ENCODE measurements at places on chromosomes 4 and X. TPM values are rescaled to one million over a fixed set of nuclear protein-coding genes. Genes with fewer than 3 reads are reported as not detected.

DNA sequence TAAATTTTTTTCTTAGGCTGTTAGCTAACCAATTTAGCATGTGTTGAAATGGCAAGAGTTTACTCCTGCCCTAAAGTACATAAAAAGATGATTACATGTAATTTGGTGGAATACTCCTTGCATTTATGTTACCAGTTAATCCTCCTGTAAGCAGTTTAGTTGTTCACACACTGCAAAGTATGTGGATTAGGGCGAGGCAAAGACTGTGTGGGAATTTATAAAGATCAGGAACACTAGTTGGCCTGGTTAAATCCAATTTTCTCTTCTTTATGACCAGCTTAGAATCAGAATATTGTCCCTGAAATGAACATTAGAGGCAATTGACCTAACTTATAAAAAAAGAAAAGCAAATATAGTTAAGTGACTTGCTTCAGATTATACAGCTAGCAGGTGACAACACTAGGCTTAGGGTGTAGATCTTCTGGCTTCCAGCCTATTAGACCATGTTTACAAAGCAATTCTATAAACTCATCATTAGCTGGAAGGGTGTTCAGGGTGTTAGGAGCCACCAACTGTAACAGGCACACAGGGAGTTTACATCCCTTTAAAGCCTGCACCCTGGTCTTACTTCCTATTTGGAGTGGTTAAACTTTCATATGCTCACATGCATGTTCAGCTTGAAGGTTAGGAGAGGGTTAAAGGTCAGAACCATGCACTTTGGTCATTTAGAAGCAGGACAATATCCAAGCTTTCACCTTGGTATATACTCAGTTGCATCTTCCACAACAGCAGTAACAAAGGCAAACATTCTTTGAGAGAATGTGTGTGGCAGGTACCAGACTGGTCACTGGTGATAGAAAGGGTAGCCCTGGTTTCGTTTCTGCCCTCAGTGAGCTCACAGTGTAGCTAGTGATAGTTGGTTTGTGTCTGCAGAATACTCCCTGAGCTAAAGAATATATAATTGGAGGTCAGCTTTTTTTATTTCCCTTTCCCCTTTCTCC lies 72.6 kb downstream of the GC start:
- DNase-seq, result no peak

GRCh38 chrX:110258552-110258951 lies 59.3 kb downstream of the AMMECR1 start:
- no peak for DNase-seq

The FAAH2 gene
- not detected for total RNA-seq

DNA sequence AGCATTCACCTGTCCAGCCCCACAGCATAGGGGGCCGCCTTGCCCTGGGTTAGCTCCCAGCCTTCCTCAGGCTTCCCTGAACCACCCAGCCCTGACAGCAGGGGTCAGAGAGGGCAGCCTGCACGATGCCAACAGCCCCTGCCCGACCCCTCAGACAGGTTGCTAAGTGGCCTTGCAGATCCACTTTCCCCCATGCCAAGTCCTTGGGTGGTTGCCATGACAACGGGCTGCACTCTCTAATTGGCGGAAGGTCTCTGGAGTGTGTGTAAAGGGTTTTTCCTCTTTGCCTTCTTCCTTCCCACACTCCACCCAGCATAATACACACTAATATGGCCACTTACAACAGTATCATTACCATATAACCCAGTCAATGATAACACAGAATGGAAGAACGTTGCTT lies 99.6 kb upstream of the AFAP1 start:
- no peak for DNase-seq

- no peak for DNase-seq
These were observed 545.3 kb upstream of the FAT1 start for GRCh38 chr4:187268940-187269339.

GRCh38 chr4:81527709-81528108 lies 56.0 kb upstream of the RASGEF1B start:
- DNase-seq, result no peak

The UGT2A1 gene
- not detected for total RNA-seq

DNA sequence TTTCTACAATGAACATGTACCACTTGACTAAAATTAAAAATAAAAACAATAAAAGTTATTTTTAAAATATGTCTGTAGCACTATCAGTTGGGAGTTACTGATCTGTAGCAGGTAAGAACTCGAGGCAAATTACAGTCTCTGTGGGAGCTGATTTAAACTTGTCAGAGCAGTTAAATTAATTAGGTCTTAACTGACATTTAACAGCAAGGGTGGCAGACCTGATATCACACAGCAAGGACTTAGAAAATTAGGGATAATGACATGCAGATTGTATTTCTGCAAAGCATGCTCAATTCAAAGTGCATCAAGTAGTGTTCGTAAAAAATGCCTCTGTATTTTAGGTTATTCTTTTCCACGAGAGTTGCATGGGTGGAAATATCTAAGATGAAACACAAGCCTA lies 208.9 kb downstream of the SPATA18 start:
- DNase-seq, result no peak

The L1CAM gene
- total RNA-seq, result 30.2 TPM

The GPRIN3 gene
- 1.8 TPM for total RNA-seq

GRCh38 chr4:11293866-11294265 lies 134.8 kb downstream of the HS3ST1 start:
- no peak for DNase-seq

- DNase-seq, result no peak
These were observed 176.4 kb downstream of the BMPR1B start for GRCh38 chr4:94934201-94934600.

The KCNIP4 gene
- total RNA-seq, result 9.1 TPM

DNA sequence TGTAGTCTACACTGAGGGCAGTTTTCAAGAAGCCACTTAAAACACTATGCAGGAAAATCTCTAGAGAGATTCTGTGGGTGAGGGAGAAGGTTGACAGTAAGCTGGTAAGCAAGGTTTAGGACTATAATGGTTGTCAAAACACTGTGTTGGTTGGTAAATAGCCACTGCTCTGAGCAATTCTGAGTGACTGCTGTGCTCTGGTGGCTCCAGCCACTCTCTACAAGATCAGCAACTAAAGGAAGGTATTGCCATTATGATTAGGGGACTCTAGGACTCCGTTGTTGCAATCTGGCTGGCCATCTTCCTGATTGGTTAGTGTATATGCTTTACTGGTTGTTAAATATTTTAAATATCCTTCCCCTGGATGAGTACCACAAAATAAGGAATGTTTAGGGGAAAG lies 5.5 kb upstream of the FAM47E start:
- no peak for DNase-seq

The BOD1L1 gene
- total RNA-seq, result 46.0 TPM

The MAGEA1 gene
- total RNA-seq, result not detected

DNA sequence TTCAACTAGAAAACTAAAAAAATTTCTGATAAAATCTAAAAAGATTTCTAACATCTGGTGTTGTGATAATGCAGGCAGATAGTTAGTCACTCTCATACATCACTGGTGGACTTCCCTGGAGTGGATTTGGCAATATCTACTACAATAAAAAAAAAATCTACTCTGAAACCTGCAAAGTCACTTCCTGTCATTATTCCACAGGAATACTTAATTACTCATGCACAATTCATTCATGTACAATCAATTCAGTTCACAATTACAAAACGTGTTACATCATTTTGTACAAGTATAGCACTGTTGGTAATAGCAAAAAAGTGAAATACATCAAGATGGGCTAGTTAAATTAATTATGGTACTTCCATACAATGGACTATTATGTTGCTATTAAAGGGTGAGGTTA lies 16.5 kb upstream of the RHOH start:
- DNase-seq, result no peak

The PITX2 gene
- not detected for total RNA-seq

GRCh38 chr4:77821775-77822174 lies 2.6 kb upstream of the CNOT6L start:
- no peak for DNase-seq

GRCh38 chr4:122652379-122652778 lies 31.5 kb upstream of the IL21 start:
- DNase-seq, result no peak

- peak; percentile 79 for DNase-seq
These were observed 99.6 kb upstream of the INTU start for GRCh38 chr4:127533028-127533700.

DNA sequence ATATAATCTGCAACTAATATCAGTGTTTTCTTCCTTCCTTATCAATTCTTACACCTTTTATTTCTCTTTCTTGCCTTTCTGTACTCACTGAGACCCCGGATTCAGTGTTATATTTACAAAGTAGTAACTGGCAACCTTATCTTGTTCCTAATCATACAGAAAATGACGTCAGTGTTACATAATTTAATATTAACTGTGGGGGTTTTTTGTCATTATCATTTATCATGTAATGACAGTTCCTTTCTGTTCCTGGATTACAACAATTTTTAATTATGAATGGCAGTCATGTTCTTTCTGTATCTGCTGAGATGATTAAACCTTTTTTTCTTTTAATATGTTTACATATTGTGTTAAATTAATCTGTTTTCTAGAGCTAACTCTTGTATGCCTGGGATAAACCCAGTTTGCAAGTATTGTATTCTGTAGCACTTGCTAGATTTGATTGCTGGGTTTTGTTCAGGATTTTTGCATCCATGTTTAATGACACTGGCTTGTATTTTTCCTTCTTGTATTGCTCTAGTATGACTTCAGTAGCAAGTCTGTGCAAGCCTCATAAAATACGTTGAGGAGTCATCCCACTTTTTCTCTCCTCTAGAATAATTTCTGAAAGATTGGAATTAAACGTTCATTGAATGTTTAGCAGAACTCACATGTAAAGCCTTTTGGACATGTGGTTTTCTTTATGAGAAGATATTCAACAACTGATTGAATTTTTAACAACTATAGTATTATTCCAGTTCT lies 10.4 kb upstream of the HSPA4L start:
- DNase-seq, result no peak

DNA sequence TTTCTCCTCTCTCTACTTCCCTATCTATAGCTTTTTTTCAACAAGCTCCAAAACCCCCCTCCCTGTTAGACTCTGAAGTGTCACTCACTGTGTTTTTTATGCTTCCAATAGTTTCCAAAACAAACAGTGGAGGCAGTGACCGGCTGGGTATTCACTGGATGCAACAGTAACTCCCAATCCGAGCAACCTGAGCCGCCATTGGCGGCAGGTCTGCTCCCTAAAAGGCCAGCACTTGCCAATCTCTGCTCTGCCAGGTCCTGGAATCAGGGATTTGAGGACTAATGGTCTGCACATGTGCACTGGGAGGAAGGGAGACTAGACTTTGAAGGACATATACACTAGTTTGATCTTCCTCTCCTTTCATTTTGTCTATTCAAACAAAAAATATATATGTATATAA lies 7.1 kb downstream of the TBX22 start:
- no peak for DNase-seq

- no peak for DNase-seq
These were observed 74.4 kb downstream of the SEC24D start for GRCh38 chr4:118761397-118762016.

The AR gene
- 9.1 TPM for total RNA-seq

GRCh38 chr4:128427832-128428366 lies 140.3 kb upstream of the PGRMC2 start:
- no peak for DNase-seq

All from sigmoid colon (tissue), 7 donors.